ENCODE measurements at places on chromosomes 4 and X.

DNA sequence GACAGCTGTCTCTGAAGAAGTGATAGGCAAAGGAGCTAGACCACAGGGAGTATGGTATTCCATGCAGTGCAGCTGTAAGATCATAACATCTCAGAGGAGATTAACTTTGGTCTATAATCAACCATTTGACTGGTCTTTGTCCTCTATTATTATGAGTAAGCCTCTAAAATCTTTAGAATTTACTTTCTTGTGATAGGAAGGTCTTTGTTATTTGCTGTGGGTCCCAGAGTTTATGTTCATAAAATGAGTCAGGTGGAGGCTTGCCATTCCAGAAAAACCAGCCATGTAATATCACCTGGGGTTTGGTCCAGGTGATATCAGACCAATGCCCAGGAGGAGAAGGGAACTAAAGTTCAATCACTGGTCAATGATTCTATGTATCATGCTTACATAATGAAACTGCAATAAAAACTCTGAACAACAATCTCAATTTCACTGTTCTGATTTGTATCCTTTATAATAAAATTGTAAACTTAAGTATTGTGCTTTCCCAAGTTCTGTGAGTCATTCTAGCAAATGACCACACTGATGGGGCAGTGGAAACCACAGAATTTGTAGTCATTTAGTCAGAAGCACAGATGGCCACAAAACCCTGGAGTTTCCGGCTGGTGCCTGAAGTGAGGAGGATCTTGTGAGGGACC lies 239.6 kb upstream of the TRAM1L1 start:
- peak; percentile 99 for DNase-seq

DNA sequence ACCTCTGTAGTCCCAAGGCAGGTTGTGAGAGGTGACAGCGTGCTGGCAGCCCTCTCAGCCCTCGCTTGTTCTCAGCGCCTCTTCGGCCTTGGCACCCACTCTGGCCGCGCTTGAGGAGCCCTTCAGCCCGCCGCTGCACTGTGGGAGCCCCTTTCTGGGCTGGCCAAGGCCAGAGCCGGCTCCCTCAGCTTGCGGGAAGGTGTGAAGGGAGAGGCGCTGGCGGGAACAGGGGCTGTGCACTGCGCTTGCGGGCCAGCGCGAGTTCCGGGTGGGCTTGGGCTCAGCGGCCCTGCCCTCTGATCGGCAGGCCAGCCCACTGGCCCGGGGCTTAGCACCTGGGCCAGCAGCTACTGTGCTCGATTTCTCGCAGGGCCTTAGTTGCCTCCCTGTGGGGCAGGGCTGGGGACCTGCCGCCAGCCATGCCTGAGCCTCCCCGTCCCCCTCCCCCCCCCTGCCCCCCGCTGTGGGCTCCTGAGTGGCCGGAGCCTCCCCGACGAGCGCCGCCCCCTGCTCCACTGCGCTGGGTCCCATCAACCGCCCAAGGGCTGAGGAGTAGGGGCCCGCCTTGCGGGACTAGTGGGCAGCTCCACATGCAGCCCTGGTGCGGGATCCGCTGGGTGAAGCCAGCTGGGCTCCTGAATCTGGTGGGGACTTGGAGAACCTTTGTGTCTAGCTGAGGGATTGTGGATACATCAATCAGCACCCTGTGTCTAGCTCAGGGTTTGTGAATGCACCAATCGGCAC lies 347.6 kb downstream of the KLHL13 start:
- no peak for DNase-seq

DNA sequence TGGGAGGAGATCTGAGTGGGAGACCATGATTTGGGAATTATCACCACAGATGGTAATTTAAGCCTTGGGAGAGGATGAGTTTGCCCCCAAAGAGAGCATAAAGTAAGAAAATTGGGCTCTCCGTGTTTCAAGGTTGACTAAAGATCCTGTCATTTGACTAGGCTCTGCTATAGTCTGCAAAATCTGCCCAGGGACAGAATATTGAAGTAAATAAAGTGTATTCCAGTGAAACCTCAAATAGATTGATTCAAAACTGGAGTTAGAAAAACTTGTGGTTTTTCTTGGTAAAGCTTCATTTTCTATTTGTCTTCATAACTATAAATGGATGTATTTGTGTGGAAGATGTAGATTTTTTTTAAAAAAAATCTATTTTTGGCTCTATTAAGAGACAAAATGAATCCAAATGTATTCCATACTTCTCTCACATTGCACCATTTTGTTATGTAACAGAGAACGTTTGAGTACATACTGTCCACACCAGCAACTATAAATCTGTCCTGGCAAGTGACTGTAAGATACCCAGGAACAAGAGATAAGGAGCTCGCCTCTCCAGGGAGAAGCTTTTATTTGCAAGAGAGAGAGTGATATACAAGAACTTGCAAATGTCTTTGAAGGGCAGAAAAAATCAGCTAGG lies 170.2 kb downstream of the CBR4 start:
- DNase-seq, result no peak

GRCh38 chr4:824461-825062 lies 1.4 kb downstream of the CPLX1 start:
- no peak for DNase-seq

DNA sequence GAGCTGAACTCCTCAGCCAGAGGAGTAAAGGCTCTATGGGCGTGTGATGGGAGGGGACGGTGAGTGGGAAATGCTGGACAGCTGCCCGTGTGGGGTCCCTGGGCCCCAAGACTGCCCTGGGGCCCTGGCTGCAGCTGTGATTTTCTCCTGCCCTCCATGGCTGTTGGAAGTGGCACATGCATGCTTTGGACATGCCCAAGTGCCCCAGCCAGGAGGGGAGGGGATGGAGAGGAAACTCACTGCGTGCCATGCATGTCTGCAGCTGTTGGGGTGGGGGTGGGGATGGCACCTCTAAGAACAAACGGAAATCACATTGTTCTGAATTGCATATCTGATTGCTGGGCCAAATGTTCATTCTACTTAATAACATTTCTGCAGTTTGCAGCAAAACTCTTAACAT lies 52.4 kb downstream of the MID2 start:
- no peak for DNase-seq

DNA sequence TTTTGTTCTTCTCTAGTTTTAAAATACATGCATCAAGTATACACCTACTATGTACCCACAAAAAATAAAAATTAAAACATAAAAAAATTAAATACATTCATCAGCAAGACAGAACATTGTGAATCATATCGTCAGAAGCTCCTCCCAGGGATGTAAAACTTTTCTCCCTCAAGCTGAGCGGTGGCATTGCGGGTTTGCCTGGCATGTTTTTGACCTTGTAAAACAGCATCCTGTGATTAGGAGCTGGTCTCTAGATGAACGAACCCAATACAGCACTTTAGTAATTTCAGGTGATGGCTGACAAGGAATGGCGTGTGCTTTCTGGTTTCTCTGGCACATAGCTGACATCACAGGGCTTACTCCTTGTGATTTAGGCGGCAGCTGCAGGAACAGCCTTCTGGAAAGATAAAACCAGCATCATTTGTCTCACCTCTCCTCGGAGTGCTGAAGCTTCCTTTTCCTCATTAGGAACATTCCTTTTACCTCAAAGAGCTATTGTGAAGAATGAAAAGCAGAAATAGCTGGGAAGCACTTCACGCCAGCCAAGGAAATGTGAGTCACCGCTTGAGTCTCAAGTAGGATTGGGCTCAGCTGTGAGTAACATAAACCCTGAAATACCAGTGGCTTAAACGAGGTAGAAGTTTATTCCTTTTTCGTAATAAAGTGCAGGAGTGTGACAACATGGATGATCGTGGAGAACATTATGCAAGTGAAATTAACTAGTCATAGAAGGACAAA lies 44.3 kb downstream of the NYX start:
- peak; percentile 93 for DNase-seq

GRCh38 chr4:186537843-186538521 lies 17.4 kb downstream of the MTNR1A start:
- peak; percentile 36 for DNase-seq

DNA sequence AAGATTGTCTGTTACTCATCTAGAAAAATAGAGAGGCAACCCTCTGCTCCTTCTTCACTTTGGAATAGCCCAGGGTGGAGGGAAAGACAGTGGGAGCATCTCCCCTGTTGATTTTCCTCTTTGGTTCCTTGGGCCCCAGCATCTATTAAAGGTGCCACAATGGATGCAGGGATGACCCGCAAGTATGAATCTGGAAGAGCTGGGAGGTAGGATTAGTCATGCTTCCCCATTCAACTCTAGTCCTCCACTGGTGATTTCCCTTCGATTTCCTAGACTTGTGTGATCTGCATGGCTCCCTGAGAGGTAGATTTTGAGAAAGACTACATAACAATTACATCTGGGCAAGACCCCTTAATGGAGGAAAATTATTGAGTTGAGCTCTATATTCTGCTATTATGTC lies 127.8 kb downstream of the MAGEE1 start:
- DNase-seq, result no peak

DNA sequence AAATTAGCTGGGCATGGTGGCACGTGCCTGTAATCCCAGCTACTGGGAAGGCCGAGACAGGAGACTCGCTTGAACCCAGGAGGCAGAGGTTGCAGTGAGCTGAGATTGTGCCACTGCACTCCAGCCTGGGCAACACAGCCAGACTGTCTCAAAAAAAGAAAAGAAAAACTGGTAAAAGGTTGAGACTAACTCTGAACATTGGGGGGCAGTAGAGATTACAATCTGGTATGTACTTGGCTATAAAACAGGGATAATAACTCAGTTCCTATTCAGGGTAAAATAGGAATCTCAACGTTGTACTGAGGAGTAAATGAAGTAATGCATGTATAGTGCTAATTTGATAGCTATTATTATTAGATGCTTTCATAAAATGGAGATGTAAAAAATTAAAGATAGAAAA lies 12.5 kb upstream of the KLF8 start:
- DNase-seq, result peak; percentile 13

DNA sequence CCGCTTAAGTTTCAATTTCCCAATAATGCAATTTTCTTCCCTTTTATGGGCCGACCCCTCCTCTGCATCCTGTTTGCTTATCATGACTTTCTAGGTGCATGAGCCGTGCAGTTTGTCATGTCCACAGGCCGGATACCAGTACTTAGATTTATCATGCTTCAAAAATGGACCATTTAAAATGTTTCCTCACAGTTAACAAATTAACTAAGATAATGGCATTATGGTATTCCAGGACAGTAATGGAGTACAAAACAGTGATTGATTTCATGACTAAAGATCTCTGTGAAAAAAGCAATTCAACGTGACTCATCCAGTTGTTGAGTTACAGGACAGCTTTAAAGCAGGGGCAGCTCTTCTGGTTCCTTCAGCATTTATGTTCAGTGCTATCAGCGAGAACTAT lies 23.0 kb downstream of the SNX25 start:
- DNase-seq, result peak; percentile 91

- DNase-seq, result no peak
Measured at GRCh38 chr4:111770514-111770913, 374.7 kb upstream of the FAM241A start.

DNA sequence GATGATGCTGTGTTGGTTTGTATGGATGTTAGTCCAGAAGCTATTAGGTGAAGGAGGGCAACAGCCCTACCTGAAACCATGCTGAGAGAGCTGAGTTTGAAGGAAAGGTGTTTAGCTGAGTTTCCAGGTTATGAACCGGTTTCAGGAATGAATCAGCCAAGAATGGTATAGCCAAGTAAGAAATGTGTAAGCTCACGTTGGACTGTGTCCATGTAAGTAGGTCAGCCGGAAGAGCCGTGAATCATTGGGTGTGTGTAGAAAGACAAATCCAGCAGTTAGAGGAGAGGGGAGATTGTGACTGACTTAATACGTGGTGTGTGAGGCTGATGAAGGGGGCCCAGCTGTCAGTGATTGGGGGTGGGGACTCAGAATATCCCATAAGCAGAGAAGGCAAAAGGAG lies 77.2 kb upstream of the SPIN4 start:
- DNase-seq, result peak; percentile 12

- DNase-seq, result no peak
Measured at GRCh38 chr4:82428526-82428968, 1.7 kb downstream of the HNRNPDL start.

- DNase-seq, result no peak
Measured at GRCh38 chrX:96445531-96446065, 239.0 kb upstream of the DIAPH2 start.

- peak; percentile 17 for DNase-seq
Measured at GRCh38 chr4:45438047-45438446, 685.8 kb downstream of the GABRG1 start.

DNA sequence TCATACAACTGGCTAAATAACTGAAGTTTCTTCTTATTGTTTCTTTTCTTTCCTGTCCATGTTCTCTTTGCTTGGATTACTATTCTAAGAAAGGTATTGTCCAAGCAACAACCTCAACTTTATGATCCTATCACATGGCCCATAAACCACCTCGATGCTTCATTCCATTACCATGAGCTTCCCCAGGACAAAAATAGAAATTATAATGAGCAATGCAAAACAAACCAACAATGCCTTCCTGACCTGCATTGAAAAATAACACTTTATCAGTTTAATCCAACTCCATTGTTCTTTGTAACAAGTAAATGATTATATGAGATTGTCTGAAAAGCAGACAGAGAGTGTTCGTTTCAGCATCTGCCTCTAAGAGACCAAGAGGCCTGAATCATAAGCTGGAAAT lies 148.8 kb downstream of the HS6ST2 start:
- peak; percentile 22 for DNase-seq

- DNase-seq, result no peak
Measured at GRCh38 chr4:188015025-188015940, 19.7 kb downstream of the ZFP42 start.

GRCh38 chrX:153882086-153882498 lies 3.9 kb downstream of the L1CAM start:
- peak; percentile 51 for DNase-seq

- no peak for DNase-seq
Measured at GRCh38 chr4:101221294-101221693, 126.0 kb downstream of the PPP3CA start.

- peak; percentile 98 for DNase-seq
Measured at GRCh38 chr4:25172961-25173915, 13.0 kb upstream of the SEPSECS start.

GRCh38 chrX:38260231-38260630 lies 39.6 kb upstream of the SRPX start:
- DNase-seq, result peak; percentile 26

DNA sequence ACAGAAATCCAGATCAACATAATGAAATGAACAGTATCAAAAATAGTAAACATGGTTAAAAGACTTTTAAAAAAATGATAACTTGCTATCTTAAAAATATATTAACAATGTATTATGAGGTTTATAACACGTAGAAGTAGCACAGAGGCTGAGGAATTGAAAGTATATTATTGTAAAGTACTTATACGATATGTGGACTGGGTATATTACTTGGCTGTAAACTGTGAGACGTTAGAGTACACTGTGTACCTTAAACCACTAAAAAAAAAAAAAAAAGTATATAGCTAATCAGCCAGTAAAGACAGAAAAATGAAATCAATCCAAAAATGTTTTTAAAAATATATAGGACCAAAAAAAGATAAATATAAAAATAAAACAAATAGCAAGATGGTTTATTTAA lies 120.6 kb downstream of the TET2 start:
- no peak for DNase-seq

DNA sequence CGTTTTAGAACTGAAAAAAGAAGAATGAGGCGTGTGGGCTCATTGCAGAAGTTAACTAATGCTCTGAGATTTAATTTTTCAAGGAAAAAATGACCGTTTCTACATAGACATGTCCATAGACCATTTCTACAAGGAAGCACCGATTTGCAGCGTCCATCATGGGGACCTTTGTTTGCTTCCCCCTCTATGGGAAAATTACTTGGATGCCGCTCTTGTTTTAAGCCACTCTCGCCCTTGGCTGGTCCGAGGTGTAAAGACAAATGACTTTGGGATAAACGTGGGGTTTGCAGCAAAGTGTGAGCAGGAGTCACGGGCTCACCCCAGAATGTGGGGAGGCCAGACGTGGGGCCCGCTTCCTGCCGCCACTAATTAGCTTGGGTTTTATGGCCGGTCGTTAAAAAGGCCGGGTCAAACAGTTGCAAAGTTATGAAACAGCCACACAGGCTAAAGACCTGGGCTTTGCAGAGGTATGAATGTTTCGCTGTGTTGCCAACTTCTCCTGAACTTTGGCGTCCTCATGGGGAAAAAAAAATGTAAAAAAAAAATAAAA lies 235.9 kb downstream of the SHOX start:
- DNase-seq, result no peak

Data from kidney tubule cell (primary cell).